ENCODE measurements at places on chromosomes 7 and 10.

- DNase-seq, result no peak
These were observed 122.5 kb downstream of the IDE start for GRCh38 chr10:92451431-92451830.

- DNase-seq, result no peak
These were observed 41.5 kb upstream of the PLEKHA1 start for GRCh38 chr10:122333037-122333436.

GRCh38 chr7:159070431-159071148 lies 74.1 kb downstream of the VIPR2 start:
- no peak for DNase-seq

- no peak for DNase-seq
These were observed at the start of gene MYO1G for GRCh38 chr7:44978511-44979366. Gene MYO1G, minus strand, starts transcription at chr7:44979015. Its CDS starts 54 bp downstream, at chr7:44978961.

All from foreskin keratinocyte (primary cell).